Nephron progenitor cell (in vitro differentiated cells): ENCODE measurements at places on chromosomes 16 and 17.

DNA sequence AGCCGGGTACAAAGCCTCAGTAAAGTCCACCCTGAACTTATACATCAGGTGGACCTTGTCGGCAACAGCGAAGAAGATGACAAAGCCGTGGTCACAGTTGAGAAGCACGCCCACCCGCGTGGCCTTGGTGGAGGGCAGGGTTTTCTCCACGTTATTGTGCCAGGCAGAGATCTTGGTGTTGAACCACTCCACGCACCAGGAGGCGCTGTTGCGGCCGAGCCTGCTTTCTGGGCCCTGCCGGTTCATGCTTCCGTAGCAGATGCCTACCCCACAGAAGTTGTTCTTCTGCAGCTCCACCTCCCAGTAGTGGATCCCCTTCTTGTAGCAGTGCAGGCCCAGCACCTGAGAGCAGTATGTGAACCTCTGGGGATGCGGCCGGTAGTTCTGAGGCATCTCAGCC, 22.1 kb downstream of the TRIM25 start:
- peak; percentile 20 for DNase-seq

- DNase-seq, result no peak
Observed at GRCh38 chr16:72921106-72921505, 126.8 kb downstream of the ZFHX3 start.

- peak; percentile 46 for DNase-seq
Observed at GRCh38 chr17:63550817-63551639, 751 bp downstream of the DCAF7 start.

GRCh38 chr17:4165301-4166010, 22.5 kb downstream of the CYB5D2 start:
- no peak for DNase-seq

GRCh38 chr17:45302649-45303173, 14.1 kb downstream of the MAP3K14 start:
- no peak for DNase-seq

DNA sequence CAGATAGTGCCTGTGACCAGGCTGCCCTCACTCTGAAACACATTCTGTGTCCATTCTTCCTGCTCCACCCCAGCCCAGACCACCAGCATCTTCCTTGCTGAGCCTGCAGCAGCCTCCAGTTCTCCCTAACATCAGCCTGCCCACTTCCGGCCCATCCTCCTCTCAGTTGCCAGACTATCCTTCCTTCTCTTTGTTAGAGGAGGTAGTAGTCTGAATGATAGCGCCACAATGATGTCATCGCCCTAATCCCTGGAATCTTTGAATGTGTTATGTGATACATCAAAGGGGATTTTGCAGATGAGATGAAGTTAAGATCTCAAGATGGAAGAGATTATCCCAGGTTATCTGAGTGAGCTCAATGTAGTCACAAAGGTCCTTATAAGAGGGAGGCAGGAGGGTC, 3.2 kb upstream of the ZDHHC1 start:
- DNase-seq, result no peak

DNA sequence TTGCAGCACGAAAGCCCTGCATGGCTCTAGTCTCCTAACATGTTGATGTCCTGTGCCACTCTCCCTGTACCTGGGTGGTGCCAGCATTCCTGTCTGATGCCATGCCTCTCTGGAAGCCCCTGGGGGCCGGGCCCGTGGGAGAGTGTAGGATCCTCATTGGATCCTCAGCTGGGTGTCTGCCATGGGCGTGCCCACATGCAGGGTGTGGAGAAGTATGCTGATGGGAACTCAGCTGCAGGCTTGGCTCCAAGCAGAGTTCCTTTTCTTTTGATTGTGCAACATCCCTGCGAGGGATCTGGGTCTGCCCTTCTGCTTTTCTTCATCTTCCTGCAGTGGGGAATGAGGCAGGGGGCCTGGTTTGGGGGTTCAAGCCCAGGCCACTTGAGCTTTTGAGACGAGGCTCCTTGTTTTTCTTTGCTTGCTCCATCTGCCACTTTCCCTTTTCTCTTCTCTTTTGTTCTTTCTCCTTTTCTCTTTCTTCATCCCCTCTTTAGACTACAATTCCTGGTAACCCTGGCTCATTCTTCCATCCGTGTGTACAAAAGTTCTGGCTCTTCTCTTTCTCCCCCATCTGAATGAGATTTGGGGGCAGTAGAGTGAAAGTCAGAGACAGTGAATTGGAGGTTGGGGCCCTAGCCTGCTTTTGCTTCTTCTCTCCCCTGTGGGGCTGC, 32.9 kb downstream of the KSR1 start:
- DNase-seq, result no peak

GRCh38 chr17:74977802-74978201, 5.2 kb upstream of the HID1 start:
- no peak for DNase-seq

GRCh38 chr16:58433569-58433951, 41.3 kb downstream of the GINS3 start:
- no peak for DNase-seq

- no peak for DNase-seq
Observed at GRCh38 chr16:27849621-27850020, 213.9 kb downstream of the GSG1L start.

DNA sequence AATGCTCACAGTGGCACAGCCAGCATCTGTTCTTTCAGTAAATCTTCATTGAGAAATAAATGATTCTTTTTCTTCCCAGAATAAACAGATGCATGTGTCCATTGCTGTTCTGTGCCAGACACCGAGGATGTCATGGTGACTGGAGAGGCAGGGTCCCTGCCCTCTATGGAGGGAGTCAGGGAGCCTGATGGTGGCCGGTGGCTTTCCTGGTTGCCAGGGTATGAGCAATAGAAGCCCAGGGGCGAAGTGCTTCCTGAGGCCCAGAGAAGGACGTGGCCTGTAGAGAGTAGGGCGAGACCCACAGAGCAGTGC, 29.9 kb upstream of the NUDT16L1 start:
- no peak for DNase-seq

- DNase-seq, result no peak
Observed at GRCh38 chr17:64075913-64076312, 54.0 kb downstream of the ERN1 start.

DNA sequence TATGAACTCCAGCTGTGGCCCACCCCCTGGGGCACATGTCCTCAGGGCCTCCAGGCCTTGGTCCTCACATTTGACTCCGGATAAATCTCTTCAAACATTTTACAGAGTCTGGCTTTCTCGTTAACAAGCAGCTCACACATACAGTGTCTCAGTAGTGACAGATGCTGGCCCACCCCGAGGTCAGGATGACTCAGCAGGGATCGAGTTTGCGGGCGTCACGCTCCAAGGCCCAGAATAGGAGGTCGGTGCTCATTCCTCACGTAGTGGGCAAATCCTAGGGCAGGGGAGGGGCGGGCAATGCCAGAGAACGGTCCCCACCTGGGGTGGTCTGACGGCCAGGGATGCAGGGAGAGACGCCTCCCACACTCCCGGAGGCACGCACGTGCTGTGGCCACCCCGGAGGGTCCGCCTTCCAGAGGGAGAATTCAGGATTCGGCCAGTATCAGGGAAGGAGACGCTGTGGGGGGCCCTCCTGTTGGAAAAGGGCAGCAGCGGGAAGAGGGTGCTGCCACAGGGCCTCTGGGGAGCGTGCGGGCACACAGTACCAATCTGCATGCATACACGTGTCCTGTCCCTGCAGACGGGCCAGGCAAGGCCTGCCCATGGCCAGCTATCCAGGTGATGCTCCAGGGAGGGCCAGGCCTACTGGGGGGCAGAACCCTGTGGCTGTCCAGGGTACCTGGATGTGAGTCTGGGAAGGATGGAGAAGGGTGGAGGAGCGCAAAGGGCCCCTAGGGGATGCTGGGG, 8.6 kb downstream of the SLC7A5 start:
- peak; percentile 56 for DNase-seq
